Germinal center (tissue), 1 donor: ENCODE measurements at places on chromosomes 16 and 17.

DNA sequence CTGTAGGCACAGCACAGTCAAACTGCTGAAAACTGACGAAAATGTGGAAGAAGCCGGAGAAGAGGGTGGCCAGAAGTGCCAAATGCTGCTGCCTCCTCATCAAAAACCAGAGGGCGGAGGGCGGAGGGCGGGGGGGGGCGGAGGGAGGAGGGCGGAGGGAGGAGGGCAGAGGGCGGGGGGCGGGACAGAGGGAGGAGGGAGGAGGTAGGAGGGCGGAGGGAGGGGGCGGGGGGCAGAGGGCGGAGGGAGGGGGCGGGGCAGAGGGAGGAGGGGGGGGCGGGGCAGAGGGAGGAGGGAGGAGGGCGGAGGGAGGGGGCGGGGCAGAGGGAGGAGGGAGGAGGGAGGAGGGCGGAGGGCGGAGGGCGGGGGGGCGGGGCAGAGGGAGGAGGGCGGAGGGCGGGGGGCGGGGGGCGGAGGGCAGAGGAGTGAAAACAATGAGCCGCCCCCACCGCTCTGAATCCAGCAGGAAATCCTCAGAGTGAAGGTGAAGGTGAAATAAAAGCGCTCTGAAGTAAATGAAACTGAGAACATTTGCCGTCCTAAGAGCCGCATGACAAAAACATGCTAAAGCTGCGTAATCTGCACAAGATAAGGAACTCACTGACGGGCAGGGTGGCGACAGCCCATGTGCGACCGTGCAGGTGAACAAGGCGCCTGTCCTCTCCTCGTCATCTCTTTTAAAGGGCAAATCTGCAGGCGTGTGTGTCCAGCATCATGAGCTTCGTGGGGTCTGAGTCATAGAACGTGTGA is 22.6 kb upstream of the CBFA2T3 start:
- DNase-seq: no peak

- no peak for DNase-seq
Measured at GRCh38 chr17:78358538-78359320, 1.1 kb downstream of the SOCS3 start.

DNA sequence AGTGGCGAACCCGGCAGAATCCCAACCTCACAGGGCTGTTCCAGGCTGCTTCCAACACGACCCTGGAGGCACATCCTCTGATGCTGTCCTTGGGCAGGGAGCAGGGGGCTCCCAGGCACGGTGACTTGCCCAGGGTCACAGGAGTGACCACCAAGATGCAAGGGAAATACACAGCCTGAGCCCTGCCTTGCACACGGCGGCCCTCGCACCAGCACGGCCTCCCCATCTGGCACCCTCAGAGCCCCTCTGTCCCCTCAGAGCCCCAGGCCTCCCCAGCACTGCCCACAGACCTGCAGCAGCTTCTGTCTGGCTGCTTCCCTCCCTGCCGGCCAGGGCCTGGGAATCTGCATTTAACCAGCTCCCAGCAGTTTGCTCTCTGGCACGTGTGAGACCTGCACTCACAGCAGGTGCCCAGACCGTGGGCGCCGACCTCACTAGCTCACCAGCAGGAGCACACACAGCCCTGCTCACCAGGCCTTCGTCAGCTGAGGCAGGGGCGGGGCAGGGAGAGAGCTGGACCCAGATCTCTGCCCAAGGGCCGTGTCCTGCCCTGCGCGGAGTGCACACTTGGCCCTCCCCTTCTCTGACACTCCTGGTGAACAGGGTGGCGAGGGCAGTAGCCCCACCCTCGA is 29.7 kb upstream of the ZC3H18 start:
- DNase-seq: no peak

GRCh38 chr17:27081002-27081638 is 212.8 kb upstream of the WSB1 start:
- DNase-seq: no peak

DNA sequence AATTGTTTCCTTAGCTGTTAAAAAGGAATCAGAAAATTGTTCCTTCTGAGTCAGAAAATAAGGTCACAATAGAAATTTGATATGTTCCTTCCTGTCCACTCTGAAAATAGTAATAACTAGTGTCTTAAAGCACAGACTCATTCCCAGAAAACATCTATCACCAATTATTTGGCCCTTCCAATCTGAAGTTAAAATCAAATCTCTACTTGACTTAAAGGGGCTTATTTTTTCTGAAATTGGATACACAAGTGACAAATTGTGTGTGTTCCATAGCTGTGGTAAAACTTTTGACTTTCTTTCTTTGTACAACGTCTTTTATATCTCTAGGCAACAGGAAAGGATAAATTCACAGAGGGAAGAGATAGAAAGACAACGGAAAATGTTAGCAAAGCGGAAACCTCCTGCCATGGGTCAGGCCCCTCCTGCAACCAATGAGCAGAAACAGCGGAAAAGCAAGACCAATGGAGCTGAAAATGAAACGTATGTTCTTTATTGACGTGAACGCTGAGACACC is 54.5 kb upstream of the MRC2 start:
- no peak for DNase-seq

GRCh38 chr16:2848933-2849725 is 8.8 kb downstream of the PRSS22 start:
- no peak for DNase-seq

DNA sequence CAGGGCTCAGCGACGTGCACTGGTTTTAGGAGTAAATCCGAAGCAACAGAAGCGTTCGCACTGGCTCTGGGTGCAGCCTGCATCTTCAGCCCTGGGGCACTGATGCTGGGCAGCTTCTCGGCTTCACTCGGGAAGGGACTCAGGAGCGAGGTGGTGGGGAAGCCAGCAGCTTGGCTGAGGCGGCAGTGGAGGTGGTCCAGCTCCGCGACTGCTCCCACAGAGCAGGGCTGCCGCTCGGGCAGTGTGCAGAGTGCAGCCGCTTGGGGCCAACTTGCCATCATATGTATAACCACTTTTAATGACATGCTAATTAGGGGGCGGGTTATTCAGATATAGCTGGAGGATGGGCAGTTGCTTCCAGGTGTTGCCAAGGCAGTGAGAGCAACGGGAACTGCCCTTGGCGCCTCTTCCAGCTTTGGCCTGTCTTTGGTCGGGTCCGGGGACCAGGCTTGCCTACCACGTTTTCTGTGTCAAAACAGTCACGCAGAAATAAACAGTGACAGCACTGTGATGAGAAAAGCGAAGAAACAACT is 26.7 kb downstream of the METRNL start:
- no peak for DNase-seq

DNA sequence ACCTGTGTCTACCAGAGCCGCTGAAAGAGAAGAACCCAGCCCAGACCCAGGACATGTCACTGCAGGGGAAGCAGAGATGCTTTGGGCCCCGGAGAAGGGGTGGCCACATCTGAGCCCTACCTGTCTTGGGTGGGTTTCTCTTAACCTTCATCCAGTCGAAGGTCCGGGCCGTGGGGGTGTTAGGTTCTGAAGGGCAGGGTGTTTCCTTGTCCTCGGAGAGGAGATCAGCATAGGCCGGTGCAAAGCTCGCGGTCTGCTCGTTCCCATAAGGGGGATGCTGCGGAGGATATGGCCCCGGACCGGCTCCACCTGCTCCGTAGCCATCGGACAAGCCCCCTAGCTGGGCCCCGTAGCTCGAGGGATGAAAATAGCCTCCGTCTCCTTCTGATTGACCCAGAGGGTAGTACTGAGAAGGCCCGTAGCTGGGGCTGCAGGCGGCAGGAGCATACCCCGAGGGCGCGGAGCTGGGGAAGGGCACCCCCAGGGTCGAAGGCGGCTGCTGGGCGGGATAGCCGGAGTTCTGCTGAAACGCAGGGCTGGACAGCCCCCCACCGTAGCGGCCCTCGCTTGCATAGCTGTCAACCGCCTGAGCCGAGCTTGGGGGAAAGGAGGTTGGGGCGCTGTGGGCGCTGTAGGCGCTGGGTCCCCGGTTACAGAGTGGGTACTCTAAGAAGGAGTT is 464 bp downstream of the HOXB1 start:
- no peak for DNase-seq
